ENCODE measurements at places on chromosomes 5 and 9. TPM values are rescaled to one million over a fixed set of nuclear protein-coding genes. Genes with fewer than 3 reads are reported as not detected.

The ESM1 gene
- not detected for total RNA-seq

The SLC34A1 gene
- total RNA-seq: not detected

The NRG2 gene
- not detected for total RNA-seq

The CTXN3 gene
- not detected for total RNA-seq

The STOML2 gene
- total RNA-seq: 252 TPM

The ZNF462 gene
- total RNA-seq: 0.92 TPM

The TMEM38B gene
- 11.7 TPM for total RNA-seq

DNA sequence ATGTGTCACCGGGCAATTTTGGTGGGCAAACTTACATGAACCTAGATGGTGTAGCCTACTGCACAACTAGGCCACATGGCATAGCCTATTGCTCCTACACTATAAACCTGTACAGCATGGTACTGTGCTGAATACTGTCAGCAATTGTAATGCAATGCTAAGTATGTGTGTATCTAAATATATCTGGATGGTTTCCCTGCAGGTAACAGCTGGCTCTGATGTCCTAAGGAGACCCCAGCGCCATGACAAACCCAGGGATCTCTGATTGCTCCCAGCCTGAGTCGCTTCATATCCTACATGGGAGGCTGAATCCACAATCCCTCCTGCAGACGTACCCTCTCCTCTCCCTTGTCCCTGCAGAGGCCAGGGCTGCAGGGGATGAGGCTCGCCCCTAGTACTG is 26.6 kb upstream of the TTLL11 start:
- DNase-seq: no peak

DNA sequence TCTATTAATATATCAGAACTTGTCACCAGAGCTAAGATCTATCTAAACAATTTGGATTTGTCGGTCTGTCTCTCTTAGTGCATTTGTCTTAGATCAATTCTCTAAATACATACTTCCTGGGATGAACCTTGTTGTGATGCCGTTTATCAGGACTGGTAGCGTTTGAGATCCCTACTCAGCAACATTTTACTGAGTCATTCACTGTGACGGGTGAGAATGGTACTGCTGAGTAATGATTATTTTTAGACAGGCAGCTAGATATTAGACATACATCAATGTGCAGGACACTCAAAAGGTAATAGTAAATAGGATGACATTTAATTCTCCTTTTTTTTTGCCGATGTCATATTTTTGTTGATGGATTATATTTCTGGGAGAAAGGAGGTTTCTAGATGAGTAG is 209.0 kb downstream of the CSNK1G3 start:
- DNase-seq: no peak

The GABBR2 gene
- not detected for total RNA-seq

DNA sequence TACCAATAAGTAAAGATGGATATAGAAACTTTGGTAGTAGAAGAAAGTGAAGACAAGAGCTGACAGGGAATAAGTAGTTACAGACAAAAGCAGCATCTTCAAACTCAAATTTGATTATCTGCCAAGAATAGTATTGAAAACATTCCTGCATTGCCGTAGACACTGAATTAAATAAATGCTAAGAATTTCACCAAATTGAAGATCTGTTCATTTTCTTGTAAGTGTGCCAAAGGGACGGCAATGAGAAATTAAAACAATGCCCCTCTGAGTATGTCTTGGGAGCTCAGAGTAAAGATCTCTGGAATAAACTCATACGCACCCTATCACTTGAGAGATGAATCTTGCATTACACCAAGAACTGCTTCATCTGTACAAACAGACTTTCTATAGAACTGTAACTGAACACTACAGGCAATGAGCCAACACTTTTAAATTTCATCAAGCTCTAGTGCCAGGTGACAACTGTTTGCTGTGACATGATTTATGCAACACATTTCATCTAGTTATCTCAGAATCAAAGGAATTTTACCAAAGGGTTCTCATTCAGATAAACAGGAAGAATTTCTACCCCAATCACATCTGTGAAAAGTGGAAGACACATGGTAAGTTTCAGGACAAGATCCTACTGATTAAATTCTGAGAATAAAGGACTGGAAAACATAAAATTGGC is 66.9 kb downstream of the RFX3 start:
- no peak for DNase-seq

The HTR4 gene
- 0.15 TPM for total RNA-seq

The SNCAIP gene
- not detected for total RNA-seq

The HARS2 gene
- 24.0 TPM for total RNA-seq

- peak; percentile 56 for DNase-seq
Observed at GRCh38 chr9:131277910-131278701, 1.8 kb upstream of the FAM78A start.

DNA sequence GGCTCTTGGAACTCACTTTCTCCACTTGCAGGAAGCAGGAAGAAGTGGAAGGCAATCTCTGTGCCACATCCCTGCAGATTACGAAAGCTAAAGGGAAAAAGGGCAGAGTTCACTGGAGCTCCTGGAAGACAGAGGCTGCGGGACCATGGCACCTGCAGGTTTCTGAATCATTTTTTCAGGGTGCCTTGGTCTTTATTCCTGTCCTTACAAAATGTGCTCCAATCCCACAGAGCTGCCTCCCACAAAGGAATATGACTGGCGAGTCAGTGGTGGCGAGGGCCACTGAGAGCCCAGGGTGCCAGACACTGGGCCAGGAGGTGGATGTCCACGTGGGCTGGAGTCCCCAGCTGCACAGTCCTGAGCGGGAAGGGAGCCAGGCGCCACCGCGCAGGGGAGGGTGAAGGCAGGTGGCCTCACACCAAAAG is 183.0 kb downstream of the FANCC start:
- DNase-seq: peak; percentile 47

GRCh38 chr9:29648601-29649000 is 2075.3 kb upstream of the C9orf72 start:
- no peak for DNase-seq

The MYMK gene
- total RNA-seq: not detected

GRCh38 chr5:107594253-107595045 is 76.3 kb downstream of the EFNA5 start:
- DNase-seq: no peak

DNA sequence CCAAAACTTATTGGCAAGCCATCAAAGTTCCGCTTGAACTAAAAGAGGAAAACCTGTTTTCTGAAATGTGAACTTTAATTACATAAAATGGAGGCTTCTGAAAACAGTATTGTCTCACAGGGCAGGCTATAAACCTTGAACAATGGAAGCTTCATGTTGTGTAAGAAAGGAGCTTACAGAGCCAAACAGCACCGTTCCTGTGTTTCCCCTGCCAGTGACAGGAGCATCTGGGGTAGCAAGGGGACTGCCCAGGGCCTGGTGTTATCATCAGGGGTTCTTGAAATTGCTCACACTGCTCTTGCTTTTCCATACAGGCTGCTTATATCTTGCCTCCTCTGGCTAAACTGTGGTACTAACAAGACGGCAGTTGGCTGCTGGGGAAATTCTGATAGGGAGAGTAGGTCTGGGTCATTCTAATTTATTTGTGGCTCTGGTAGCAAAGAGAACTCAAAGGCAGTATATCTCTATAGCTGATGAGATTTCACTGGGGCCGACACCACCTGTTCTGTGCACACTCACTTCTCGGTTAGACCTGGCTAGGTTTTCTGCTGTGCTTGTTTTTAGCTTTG is 40.4 kb downstream of the BASP1 start:
- DNase-seq: no peak

DNA sequence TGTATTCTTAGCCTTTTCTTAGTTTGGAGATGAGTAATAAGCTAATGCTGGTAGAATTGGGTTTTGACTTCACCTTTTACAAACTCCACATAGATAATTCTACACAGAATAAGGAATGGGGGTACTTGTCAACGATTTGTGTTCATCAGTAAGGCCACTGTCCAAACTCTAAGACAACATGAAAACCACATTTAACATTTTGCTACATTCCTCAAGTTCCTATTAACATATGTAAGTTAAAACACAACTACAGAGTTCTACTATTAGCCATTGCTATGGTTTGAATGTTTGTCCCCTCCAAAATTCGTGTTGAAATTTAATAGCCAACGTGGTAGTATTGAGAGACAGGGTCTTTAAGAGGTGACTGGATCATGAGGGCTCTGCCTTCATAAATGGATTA is 31.9 kb downstream of the MEIKIN start:
- DNase-seq: no peak

DNA sequence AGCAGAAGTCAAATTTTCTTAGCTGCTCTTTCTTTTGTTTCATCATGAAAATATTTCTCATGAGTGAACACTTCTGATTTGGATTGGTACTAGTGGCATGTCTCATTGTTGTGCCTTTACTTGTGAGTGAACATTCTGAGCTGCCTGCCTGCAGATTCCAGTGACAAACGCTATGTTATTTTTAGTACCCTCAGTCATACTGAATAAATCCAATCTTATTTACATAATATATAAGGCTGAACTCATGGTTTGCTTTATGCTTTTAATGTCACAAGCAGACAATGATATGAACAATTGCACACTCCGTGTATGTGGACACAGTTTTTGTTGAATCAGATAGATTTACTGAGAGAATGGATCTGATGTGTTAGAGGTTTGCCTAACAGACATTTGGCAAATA is 67.8 kb downstream of the ACTBL2 start:
- DNase-seq: no peak

DNA sequence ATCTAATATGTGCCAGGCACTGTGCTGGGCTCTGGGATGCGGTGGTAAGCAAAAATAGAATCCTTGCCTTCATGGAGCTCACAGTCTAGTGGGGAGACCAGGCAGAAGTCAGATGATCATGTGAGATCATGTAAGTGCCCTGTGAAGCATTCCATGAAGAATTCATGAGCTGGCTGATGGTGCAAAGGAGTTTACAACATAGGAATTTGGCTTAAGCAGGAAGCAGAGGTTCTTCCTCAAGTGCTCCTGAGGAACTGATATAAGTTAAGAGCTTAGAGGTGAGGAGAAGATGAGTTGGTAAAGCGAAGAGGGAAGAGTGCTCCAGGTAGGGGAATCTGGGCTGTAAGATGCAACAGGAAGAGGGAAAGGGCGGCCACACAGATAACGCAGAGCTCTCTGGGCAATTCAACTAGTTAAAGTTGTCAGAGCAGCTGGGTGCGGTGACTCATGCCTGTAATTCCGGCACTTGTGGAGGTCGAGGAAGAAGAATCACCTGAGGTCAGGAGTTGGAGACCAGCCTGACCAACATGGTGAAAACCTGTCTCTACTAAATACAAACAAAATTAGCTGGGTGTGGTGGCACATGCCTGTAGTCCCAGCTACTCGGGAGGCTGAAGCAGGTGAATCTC is 78.5 kb upstream of the SPATA31D4 start:
- DNase-seq: no peak

DNA sequence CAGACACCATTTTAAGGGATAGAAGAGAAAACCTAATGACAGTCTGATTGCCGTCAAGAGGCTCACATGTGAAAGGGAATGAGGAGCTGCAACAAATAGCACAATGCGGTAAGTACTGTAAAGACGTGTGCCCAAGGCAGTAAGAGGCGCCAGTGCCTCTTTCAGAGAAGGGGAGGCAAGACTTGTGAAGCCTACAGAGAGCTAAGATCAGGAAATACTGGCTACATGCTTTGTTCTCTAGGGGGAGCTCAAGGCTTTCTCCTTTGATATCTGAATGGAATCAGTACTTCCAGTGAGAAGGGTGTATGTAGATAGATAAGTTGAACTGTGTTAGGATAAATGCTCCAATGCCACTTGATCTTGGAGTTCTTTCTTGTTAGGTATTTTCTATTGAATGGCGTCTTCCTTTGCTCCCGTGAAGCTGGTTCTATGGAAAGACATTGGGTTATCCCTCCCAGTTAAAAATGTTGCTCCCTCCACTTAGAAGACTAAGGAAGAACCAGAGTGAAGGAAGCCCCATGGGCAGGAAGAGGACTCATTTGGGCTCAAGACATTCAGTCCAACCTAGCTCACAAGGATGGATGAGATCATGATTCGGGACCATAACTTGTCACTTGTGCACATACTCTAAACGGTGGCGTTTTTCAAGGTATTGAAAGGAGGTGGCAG is 23.5 kb upstream of the ALDOB start:
- peak; percentile 80 for DNase-seq

- no peak for DNase-seq
Observed at GRCh38 chr9:5499889-5500398, 10.4 kb upstream of the PDCD1LG2 start.

- no peak for DNase-seq
Observed at GRCh38 chr9:92332577-92333281, 7.0 kb downstream of the CENPP start.

DNA sequence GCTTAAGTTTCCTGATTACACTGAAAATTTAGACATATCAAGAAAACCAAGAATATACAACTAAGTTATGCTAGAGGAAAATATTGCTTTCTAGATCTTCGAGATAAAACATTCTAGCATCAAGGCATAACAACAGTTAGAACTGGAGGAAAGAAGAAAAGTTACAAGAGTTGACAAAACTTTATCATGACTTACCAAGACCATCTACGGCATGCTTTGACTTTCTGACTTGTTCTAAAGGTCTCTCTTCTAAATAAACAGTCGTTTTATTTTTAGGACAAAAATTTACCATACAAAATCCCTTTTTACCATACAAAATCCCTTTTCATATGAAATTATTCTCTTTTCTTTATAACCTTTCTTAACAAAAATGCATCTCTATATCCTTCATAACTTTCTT is 1110.1 kb upstream of the CDH10 start:
- DNase-seq: no peak

- DNase-seq: no peak
Observed at GRCh38 chr5:36593867-36594266, 12.5 kb upstream of the SLC1A3 start.

- DNase-seq: no peak
Observed at GRCh38 chr9:102521097-102521755, 473.9 kb upstream of the CYLC2 start.

The PARP8 gene
- total RNA-seq: 8.1 TPM

DNA sequence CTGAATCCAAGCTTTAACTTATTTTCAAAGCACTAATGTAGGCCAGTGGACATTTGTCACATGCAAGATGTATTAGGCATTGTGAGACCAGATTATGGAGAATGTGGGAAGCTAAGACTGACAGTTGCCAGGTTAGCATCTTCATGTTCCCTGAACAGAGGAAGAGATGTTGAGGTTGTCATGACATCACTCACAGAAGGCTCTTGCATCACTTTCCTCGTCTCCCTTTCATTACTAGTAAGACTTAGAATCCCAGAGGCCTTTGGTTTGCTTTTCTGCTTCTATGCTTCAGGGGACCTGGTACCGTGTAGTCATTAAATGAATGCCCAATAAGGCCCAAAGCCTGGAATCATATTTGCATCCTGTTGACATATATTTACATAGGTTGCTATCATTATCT is 76.4 kb upstream of the RPS23 start:
- DNase-seq: no peak

GRCh38 chr9:124041817-124042116 is 30.2 kb downstream of the LHX2 start:
- no peak for DNase-seq

All from HT-29 (cell line).